ENCODE measurements at places on chromosomes 2 and 18.
A peak's percentile ranks its signal among the peaks of the same experiment; 100 is the strongest.

DNA sequence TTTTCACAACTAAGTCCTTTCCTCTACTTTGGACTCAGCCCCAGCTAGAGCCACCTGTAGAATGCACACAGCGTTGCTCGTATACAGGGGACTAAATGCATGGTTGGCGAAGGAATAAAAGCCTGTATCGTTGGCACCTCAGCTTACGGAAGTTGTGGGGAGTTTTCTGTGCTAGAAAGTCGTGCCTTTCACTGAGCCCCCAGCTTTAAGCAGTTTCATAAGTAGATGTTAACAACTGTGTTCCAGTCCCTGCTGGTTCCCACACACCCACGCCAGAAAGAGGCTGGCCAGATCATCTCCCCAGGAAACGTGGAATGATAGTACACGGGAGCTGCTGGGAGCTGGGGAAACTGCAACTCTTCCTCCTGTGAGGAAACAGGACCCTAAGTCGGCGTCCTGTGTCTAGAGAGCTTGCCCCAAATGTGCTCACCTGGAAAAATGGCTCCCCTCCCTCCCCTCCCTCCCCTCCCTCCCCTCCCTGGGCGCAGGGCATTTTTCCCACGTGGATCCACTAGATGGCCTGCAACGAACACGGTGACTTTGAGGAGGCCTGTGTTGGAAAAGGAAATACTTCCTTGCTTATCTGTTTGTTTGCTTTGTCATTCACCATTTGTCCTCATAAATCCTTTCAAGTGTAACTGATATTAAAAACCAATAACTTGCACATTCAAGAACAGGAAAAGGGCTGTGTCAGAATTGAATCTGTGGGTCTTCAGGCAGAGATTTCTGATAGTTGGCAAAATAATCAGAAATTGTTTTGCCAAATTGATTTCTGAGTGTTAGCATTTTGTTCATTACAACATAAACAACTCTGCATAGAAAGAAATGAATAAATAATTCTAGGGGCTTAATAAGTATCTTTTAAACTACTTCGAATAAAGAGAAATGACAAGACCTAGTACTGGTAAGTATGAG lies 43.9 kb upstream of the RFX8 start:
- no peak for DNase-seq

GRCh38 chr2:84816426-84817026 lies 64.4 kb downstream of the TRABD2A start:
- DNase-seq: no peak

DNA sequence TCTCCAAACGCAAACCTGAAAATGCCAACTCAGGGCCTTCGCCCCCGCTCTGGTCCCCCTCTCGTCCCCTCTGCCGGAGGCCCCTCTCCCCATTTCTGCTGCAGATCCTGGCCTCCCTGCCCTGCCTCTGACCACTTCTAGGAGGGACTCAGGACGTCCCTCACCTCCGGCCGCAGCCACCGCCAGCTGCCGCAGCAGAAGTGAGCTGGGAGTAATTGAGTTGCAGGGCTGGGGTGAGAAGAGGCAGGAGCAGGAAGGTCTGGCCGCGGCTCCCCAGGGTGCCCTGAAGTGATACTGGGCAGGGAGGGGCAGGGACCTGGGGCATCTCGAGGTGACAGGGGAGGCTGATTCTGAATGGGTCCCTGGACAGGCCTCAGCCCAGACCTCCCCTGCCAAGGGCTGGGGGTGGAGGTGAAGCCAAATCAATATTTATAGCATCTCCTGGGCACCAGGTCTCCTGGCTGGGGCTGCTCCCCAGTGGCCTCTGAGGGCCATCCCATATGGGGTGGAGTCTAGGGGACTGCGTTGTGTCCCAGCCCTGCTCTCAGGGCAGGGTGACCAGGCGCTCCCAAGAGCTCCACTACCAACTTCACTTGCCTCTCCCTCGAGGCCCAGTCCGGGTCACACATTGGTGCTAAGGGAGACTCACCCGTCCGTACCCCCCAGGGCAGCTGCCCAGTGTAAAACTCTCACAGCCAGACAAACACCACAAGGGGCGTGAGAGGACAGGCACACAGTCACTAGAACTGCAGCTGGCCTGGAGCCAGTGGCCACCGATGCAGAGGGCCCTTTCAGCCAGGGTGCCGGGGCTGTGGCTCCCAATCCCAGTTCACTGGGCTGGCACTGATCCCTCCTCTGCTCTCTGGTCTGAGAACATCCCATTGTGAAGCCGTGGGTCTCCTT lies 33.0 kb downstream of the KCNIP3 start:
- DNase-seq: no peak

DNA sequence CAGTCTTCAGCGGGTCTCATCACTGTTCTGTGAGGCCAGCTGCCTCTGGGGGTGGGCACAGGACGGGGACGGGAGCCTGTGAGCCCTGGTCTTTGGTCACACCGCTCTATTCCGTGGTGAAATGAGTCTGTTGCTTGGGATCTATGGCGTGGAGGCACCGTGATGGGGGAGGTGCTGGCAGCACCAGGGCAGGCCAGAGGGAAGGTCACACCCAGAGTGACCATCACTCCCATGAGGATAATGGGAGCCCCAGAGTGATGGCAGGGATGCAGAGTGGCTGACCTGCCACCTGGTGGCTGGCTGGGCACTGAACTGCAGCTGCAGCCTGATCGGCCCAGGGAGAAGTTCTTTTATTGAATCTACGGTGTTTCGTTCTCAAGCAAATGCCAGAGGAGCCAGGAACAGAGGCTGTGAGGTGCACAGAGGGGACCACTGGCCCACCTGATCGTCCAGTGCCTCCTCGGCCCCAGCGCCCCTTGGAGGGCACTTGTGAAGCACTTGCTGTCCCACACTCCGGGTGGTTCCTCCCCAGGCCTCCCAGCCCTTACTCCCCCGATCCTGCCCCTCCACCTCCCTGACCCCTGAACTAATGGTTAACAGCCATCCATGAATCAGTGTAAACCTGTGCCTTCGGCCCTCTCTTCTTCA lies 17.9 kb downstream of the KCNIP3 start:
- DNase-seq: no peak

DNA sequence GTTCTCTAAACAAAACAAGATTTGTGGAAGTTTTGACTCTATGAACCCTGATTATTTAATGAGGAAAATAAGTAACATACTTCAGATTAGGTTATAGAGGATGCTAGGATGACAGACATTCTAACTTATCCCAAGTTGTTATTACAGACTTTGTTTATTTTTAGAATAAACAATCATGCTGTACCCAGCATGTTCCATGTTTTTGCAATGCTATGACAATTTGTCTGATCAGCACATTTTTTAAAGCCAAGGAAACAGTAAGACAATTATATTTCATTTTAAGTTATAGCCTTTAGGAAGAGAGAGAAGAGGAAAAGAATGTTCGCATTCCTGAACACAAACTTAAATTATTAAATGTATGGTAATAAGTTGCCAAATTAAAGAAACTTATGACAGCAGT lies 119.8 kb downstream of the KYNU start:
- no peak for DNase-seq

GRCh38 chr2:140436936-140437335 lies 1656.7 kb upstream of the NXPH2 start:
- no peak for DNase-seq

DNA sequence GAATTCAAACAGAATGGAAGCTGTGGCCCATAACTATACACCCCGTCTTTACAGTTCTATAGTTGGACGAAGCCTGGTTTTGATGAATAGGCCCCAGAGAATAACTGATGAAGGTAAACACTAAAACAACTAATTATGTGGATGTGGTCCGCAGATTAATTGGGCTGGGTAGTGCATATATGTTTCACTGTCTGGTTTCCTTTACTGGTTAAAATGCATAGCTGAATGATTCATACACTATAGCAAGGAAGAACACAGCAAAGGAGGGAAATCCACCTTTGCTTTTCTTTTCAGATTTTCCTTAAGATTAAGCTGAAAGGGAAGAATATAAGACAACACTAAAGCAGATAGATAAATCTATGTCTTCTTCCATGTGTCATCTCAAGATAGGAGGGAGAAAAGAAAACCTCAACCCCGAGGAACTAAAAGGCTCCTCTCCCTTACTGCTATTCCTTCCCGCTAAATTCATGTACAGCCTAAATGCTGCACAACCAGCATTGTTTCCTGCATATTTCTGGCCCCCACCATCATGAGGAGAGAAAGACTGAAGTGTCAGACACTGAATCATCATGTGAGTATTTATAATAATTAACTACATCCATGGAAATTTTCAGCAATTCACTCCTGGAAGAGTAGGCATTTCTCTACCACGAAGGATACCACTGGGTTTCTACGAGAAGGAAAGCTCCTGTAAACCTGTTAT lies 297.1 kb upstream of the CCDC68 start:
- no peak for DNase-seq

GRCh38 chr2:216915557-216916150 lies 55.8 kb upstream of the TNP1 start:
- no peak for DNase-seq

GRCh38 chr18:48785736-48786454 lies 164.9 kb downstream of the SMAD7 start:
- DNase-seq: no peak

- no peak for DNase-seq
Measured at GRCh38 chr2:127074358-127074757, 32.6 kb downstream of the BIN1 start.

- DNase-seq: no peak
Measured at GRCh38 chr2:66982766-66983165, 414.4 kb upstream of the ETAA1 start.

DNA sequence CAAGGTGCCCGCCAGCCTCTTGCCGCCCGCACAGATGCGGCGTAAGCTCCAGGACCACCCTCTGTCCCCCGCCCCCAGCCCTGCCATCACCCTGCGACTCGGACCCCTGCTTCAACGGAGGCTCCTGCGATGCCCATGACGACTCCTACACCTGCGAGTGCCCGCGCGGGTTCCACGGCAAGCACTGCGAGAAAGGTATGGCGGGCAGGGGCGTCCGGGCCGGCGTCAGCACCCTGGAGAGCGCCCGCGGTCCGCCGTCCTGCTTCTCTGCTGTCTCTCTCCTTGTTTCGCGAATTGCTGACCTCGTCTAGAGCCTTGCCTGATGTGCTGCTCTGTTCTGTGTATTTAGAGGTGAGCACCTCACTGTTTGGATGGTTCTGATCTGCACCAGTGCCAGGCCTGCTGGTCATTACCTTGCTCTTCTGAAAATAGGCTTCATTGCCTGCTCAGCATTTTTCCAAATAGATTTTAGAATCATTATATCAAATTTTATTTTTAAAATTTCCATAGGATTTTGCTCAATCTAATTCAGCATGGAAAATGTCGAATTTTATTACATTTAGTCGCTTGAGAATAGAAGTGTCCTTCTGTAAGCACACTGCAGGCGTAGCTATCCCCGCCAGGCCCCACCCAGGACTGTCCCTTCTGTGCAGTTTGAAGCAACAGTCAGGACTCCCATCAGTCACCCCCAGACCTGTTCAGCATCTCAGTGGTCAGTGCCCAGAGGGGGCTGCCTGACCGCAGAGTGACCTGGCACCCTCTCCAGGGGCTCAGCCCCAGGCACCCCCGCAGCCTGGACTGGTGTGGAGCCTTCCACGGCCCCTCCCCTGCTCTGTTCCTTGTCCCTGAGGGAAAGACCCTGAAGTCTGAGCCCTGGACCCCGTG lies 51.6 kb downstream of the SNED1 start:
- no peak for DNase-seq

- DNase-seq: no peak
Measured at GRCh38 chr2:196677404-196677803, 37.9 kb downstream of the CCDC150 start.

DNA sequence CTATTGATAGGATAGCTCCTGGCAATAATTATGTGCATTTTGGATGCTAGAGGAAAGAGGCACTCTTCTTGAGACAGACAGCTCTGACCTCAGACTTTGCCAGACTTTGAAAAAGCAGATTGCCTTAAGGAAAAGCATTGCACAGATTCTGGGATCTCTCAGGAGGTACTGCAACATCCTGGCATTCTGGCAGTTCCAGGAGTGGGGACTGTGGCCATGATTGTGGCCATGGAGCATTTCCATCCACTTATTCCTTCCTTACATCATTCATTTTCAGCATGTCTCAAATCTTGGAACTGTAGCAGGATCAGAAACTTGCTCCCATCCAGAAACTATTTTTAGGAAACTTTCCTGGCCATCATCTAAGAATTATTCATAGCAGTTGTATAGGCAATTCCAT lies 144.9 kb upstream of the FOSL2 start:
- DNase-seq: no peak

GRCh38 chr2:105952131-105952530 lies 207.4 kb downstream of the NCK2 start:
- no peak for DNase-seq

DNA sequence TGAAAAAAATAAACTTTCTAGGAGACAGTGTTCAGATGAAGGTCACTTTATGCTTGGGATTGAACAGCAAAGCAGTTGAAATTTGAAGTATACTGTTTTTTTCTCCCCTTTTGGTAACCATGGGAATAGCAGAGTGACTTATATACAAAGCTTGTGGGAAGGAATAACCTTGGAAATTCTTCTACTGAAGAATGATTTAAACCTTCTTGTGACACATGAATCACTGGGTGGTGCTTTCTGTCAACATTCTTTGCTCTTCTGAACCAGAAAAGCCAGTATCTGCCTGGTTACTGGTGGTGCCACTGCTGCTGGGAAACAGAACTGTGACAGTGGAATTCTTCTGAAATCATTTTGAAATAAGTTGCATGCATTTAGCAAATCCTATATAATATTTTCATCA lies 39.4 kb upstream of the RND3 start:
- DNase-seq: peak; percentile 73

DNA sequence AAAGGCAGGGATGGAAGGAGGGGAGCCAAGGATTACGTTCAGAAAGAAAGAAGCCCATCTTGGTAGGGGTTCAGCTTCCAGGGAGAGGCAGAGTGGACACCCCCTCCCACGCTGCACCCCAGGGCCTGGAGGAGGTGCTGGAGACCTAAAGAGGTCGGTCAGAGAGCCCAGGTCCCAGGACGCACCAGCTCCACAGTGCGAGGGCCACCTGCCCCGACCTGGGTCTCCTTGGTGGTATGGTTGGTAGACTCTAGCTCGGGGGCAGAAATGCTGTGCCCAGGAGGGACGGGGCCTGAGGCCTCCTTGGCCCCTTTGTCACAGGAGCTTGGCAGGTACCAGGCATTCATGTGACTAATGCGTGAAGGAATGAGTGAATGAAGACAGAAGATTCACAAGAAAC lies 87.1 kb upstream of the RAB6C start:
- DNase-seq: no peak

DNA sequence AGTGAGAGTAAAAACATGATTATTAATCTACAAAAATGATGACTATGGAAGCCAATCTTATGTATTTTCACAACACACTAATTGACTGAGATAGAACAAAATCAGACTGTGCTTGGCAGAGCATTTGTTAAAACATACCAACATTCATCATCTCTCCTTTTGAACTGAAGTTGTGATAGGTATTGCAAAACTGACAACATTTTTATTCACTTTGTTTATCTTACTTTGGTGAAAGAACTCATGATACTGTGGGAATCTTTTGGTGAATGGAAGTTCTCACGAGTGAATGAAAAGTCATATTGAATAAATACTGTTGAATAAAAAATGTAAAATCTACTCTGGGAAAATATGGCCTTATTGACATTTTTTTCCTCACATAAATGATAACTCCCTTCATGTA lies 1430.2 kb upstream of the PIK3C3 start:
- DNase-seq: no peak

GRCh38 chr2:44679990-44680389 lies 261.5 kb upstream of the SIX3 start:
- DNase-seq: no peak

Data from AG04449 (cell line).